ENCODE measurements at places on chromosomes 4 and X. TPM values are rescaled to one million over a fixed set of nuclear protein-coding genes. Genes with fewer than 3 reads are reported as not detected.

The SFRP2 gene
- 1.6 TPM for polyA plus RNA-seq

DNA sequence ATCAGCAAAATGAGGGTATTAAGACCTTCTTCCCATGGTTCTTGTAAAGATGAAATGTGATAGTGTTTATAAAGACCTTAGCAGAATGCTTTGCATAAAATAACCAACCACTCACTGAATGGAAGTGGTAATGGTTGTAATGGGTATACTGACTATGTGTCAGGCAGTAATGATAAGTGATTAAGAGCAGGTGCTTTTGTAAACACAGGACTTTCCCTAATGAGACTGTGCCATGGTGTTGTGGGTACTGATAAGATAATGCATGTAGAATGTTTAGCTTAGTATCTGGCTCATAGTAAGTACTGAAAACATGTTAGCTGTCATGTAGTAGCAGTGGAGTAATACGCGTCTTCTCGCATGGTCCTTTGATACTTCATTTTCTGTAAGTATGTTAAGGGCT, 6.9 kb downstream of the LSM6 start:
- DNase-seq: no peak

The ANXA10 gene
- 0.27 TPM for polyA plus RNA-seq

DNA sequence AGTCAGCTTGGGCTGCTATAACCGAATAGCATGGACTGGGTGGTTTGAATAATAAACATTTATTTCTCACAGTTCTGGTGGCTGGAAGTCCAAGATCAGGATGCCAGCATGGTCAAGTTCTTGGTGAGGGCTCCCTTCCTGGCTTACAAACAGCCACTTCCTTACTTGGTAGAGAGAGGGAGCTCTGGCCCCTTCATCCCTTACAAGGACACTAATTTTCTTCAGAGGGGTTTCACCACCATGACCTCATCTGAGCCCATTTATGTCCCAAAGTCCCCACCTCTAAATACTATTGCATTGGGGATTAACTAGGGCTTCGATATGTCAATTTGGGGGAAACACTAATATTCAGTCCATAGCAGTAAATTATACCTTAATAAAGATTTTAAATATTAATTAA, 61.8 kb downstream of the CLNK start:
- DNase-seq: no peak

GRCh38 chr4:66482186-66482585, 811.9 kb upstream of the EPHA5 start:
- no peak for DNase-seq

DNA sequence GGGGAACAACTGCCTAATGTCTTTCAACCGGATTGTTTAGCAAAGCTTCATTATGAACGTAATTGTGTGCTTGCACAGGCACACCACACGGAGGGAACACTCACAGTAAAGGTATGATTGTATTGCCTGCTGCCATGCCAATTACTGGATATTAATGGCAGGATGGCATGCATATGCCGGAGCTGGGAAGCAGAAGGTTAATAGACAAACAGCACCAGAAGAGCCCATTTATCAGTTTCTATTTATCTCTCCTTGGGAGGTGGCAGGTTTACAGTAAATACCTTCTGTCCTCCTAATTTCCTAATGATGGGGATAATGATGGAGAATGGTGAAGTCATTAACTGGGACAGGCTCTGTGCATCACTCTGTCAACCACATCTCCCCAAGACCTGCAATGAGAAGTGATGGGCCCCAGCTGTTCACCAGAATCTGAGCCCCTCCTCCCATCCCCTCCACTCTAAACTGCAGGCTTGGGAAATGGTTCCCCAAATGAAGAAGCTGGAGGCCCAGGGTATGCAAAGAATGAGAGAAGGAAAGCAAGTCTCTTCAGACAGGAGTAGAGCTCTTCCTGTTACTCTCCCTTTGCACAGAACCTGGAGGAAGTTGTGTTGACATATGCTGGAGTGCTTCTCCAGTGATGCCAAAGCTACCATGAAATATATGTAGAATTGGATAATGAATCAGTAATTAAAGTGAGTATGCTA, 160.8 kb downstream of the NAA11 start:
- DNase-seq: no peak

DNA sequence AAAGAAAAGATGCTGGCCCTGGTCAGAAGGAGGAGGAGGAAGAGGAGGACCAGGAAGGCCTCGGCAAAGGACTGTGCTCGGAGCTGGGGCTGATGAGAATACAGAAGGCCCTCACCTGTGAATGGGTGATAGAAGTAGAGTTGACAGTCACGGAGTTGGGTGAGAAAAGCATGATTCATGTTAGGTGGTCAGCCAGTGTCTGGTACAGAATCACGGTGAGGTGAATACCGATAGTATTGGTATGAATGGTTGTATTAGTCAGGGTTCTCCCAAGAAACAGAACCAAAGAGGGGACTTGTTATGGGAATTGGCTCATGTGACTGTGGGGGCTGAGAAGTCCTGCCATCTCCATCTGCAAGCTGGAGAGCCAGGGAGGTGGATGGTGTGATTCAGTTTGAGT, 32.5 kb upstream of the FAM156A start:
- peak; percentile 17 for DNase-seq

DNA sequence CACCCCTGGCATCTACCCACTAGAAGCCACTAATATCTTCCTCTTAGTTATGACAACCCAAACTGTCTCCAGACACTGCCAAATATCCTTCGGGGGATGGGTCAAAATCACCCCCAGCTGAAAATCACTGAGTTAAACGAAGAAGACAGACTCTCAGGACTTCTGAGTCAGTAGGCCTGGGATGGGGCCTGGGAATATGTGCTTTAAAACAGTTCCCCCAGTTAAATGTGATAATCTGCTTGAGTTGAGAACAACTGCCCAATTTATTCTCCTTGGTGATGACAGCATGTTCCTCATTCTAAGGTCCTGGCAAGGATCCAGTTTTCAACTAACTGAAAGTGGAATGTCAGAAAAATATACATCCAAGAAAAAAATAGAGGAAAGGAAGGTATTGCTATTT, 52.4 kb downstream of the CBLL2 start:
- peak; percentile 47 for DNase-seq

DNA sequence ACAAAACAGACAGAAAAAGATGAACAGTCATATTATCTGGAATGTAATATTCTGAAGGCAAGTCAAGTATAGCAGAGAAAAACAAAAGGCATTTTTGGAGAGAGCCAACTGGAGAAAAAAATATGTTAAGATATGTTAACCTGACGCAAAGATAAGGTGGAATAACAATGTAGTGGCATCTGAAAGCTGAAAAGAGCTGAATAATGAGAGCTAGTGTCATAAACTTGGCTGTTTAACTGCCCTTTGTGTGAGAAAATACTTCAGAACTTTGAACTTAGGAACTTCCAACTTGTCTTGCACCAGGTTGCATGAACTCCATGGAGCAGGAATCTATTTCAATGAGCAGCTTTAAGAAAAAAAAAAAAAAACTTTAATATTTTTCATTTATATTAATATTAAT, 32.9 kb downstream of the RAB33A start:
- no peak for DNase-seq

GRCh38 chr4:137661693-137662092, 129.4 kb upstream of the PCDH18 start:
- no peak for DNase-seq

GRCh38 chr4:98833384-98833783, 95.5 kb downstream of the EIF4E start:
- DNase-seq: peak; percentile 6

The EVC gene
- polyA plus RNA-seq: 4.9 TPM

DNA sequence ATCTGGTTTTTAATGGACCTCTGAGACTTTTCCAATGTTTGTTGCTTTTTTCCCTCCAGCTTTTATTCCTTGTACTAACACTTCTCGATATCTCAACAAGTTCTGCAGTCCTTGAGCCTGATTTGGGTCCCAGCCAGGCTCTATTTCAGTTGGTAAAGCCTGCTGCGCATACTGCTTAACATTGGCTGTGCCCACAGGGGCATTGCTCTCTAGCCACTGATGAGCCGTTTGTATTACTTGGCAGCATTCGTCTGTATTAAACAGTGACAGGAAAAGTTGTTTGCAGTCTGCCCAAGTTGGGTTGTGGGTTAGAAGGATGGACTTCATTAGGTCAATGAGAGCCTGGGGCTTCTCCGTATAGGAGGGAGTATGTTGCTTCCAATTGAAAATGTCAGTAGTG, 59.6 kb upstream of the XAGE1B start:
- no peak for DNase-seq

DNA sequence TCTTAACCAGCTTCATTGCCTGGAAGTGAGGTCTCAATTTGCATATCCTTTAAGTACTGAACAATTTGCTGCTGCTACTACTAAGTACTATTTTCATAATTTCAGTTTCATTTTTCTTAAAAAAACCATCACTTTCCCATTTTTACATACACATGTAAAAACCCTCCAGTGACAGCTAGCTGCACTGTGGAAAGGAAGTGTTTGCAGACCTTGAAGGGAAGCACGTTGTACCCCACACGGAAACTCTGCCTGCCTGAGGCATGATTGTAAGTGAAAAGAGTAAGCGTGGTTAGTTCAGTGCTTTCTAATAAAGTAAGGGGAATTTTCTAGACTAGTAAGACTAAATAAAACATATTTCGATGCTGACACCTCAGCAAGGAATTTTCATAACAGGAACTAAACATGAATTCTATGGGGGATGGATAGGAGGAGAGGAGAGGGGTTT, 103.6 kb downstream of the RAPGEF2 start:
- DNase-seq: no peak

GRCh38 chr4:113347245-113347644, 297.8 kb downstream of the ANK2 start:
- DNase-seq: no peak

DNA sequence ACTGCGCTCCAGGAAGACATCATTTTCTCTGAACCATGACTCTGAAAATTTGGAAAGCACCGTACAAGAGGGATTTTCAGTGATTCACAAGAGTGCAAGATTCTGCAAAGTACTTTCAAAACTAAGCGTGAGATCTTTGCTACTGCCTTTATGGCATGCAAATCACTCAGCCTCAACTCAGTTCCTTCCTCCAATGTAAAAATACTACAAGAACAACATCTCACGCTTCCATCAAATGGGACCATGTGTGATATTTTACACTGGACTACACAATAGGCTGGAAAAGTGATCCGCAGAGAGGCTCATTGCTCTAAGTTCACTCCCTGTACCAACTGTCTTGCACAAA, 674 bp upstream of the IL15 start:
- no peak for DNase-seq
